Foreskin fibroblast (primary cell): ENCODE measurements at places on chromosomes 1 and 21.
A peak's percentile ranks its signal among the peaks of the same experiment; 100 is the strongest.

DNA sequence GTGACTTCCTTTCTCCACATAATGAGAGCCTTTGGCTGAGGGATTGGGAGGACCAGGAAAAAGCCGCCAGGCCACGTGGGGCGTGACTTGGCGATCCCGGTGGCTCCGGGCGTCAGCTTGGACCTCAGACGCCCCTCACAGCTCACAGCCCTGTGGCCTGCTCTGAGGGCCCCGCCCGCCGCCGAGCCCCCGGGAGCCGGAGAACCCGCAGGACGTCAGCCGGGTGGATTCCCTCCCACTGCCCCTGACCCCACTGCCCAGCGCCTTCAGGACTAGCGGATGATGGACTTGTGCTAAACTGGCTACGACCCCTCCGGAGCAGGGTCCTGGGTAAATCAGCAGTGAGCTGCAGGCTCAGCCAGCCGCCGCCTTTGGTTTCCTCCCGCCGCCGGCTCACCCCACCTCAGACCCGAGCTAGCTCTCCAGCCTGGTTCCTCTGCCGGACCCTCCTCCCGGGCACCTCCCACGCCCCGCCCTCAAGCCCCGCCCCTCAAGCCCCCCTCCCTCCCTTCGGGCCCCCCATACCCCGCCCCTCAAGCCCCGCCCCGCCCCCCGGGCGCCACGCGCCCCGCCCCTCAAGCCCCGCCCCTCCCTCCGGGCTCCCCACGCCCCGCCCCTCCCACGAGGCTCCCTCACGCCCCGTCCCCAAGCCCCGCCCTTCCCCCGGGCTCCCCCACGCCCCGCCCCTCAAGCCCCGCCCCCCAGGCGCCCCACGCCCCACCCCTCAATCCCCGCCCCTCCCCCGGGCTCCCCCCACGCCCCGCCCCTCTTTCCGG, 10.0 kb upstream of the FAAP20 start:
- peak; percentile 85 for DNase-seq

DNA sequence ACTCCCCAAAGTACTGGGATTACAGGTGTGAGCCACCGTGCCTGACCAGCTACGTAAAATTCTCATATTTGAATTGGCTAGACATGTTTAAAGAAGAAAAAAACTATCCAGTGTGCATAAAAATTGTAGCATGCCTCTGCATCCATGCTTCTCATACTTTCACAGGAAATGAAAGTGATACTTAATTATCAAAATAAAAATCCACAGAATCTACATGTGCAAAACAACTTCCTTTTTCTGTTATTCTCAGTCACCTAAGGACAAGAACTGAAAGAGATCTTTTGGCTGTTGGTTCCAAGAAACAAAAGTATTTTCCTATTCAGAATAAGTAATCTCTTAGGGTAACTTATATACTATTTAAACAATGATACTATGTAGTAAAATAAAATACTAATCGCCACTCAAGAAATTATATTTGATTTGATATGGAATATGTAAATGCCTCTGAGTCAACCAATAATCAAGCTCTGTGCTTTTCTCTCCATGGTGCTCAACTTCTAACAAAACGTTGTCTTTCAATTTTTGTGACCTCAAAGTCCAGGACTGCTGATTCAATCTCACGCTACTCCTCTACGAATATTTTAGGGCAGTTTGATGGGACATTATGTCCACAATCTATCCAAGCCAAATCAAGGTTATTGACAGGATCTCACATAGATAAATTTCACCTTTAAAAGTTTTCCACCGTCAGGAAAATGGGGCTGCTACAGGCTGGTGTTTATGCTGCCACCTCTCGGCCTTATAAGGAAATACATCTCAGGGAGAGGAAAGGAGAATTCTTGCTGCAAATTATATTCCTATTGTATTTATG, 102.7 kb downstream of the ZNF281 start:
- DNase-seq = peak; percentile 71

GRCh38 chr1:84010136-84010535, 11.2 kb upstream of the TTLL7 start:
- no peak for DNase-seq

DNA sequence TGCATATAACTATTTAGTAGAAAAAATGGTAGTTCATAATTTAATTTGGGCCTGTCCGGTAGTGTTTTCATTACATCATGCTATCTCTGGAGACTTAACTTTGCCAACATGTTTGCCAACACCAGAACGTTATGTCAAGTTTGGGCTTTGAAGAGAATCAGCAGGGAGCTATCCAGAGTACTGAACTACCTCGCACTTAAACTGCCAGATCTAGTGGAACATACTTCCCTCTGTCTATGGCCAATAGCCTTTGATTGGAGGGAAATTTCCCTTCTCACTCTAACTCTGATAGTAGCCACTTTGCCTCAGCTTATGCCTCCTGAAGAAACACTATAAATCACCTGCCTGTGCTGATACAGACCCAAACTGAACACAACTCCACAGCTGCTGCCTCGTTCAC, 10.0 kb downstream of the LRRC53 start:
- peak; percentile 3 for DNase-seq

DNA sequence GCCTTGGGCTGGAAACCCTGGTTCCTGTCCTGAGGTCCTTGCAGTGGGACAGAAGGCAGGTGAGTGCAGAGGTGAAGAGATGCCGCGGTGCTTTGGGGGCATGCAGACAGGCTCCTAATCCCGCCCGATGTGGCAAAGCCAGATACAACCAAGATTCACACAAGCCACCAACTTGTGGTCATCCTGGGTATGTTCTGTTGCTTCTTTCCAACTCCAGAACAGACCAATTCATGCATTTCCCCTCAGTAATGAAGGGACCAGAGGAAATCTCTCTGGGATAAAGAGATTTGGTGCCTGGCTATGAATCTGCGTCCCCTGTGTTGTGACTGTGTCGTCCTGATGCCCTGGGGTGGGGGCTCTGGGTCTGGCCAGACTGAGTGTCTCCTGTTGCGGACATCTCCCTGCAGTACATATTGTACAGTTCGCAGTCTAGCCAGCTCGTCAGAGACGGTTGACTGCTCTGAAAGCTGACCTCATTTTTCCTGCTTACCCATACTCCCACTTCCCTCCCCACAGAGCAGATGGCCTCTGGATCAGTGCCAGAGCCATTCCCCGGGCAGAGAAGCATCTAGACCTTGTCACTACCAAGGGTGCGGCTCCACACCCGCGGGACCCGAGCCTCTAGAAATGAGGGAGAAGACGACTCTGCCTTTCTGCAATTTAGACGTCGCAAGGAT, 216.3 kb downstream of the KIF26B start:
- DNase-seq = no peak

DNA sequence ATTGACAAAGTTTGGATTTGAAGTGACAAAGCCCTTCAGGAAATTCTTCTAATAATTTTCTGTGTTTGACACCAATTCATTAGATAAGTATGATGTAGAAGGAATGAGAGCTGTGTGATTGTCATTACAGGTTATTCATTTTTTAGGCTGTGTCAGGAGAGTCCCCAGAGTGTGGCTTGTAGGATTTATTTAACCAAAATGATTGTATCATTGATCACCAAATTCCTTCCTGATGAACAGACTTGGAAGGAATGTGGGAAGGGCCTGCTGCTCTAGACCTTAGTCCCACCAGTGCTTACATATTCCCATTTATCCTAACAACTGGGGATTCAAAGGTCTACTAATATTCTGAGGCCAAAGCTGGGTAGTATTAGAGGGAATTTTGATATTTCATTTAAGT, 383.3 kb upstream of the KAZN start:
- peak; percentile 16 for DNase-seq

GRCh38 chr21:17139696-17140095, 373.1 kb upstream of the CXADR start:
- DNase-seq = no peak

GRCh38 chr1:109213345-109213823, 334 bp upstream of the SARS1 start:
- DNase-seq = no peak

- DNase-seq = no peak
These were observed 3.7 kb upstream of the CAPN8 start for GRCh38 chr1:223669003-223669795.

DNA sequence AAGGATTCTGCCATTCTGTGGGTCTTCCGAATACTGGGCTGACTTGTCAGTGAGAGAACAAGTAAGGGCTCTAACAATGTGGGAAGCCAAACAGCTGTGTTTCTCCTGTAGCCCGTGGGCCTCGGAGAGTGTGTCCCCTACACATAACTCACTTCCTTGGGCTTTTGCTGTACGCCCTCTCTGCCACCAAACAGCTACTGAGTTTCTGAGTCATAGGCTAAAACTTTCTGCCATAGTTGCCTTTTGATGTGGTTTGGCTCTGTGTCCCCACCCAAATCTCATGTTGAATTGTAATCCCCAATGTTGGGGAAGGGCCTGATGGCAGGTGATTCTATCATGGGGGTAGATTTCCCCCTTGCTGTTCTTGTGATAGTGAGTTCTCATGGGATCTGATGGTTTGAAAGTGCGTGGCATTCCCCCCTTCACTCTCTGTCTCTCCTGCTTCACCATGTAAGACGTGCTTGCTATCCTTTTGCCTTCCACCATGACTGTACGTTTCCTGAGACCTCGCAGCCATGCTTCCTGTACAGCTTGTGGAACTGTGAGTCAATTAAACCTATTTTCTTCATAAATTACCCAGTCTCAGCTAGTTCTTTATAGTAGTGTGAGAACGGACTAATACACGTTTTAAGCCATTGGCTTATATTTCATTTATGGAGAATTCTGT, 194.8 kb upstream of the HMCN1 start:
- DNase-seq = peak; percentile 6

DNA sequence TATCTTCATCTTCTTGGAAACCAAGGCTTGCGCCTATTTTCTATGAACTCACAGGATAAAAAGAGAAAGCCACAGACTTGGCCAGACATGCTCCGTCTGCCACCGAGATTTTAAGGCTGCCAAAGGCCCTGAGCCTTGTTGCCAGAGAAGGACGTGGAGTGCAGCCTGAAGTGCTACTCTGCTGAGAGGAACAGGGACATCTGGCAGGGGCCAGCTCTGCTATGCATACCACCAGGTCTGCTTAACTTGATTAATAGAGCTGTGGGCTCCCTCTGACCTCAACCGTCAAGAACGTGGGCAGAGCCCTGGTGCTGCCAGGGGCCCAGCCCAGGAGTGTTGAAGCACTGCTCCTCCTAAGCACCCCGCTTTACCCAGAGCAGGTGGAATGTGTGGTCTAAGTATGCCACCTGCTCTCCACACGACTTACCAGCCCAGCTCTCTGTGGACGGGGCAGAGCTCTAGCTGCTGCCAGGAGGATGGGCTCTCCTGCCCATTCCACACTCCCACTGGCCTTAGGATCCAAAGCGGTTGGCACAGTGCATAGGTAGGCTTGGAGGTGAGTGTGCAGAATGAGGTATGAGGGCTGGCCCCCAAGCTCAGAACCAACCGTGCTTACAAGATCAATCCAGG, 10.6 kb downstream of the HCRTR1 start:
- DNase-seq = peak; percentile 24

GRCh38 chr1:31784356-31785019, 20.3 kb upstream of the ADGRB2 start:
- DNase-seq = no peak

DNA sequence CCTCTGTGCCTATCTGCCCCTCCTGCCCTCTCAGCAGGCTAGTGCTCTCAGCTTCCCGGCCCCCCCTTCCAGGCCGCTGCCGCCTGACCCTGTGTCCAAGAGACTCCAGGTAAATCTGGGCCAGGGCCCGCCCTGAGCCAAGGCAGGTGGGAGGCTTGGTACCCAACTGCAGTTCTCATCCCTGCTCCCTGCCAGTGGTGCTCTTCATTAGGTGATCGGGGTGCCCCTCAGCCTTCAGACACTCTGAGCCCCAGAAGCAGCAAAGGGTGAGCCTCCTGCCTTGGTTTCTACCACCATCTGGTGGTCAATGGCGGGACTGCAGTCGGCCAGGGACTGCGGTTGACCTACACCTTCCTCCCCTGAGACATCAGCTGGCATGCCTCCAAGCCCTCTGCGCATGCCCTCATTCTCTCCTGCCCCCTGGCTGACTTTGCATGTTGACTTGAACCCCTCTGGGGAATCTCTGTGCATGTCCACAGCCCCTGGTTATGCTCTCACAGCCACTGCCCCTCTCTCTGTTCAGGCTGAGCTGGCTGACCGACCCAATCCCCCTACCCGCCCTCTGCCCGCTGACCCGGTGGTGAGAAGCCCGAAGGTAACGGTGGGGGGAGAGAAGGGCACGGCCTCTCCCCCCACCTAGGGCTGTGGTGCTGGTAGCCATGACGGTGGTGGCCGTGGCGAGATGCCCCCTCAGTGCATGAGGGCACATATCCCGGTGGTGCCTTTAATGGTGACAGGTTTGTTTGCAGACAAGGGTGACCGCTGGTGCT, 2.0 kb upstream of the EFNA4 start:
- peak; percentile 76 for DNase-seq
